ENCODE measurements at places on chromosomes 2 and 18.

GRCh38 chr2:149219856-149220255 lies 110.5 kb upstream of the LYPD6 start:
- no peak for DNase-seq

- DNase-seq: no peak
These were observed 536 bp upstream of the SLC25A12 start for GRCh38 chr2:171894612-171894947.

DNA sequence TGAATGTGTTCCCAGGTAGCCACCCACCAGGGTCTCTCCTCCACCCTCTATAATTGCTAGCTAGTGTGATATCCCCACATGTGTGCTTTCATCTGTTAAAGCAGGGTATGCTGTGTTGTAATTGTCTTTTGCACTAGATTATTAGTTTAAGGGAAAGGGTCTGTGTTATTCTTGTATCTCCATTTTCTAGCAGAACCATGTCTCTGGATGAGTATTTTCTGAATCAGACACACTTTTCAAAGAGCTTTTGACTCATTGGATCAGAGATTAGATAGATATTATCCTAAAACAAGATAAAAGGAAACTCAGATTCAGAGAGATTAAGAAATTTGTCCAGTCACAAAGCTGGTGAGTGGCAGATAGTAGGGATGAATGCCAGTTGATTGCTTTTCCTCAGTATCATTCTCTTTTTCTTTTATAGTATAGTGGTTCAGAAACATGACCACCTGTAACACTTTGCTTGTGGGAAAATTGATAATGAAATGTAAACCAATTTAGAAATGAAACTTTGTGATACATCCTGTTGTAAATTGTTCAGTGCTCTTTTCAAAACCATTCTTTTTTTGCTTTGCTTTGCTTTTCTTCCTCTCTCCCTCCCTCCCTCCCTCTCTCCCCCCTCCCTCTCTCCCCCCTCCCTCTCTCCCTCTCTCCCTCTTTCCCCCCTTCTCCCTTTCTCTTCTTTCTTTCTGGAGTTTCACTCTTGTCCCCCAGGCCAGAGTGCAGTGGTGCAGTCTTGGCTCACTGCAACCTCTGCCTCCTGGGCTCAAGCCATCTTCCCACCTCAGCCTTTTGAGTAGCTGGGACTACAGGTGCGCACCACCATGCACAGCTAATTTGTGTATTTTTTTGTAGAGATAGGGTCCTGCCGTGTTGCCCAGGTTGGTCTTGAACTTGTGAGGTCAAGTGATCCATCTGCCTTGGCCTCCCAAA lies 7.4 kb downstream of the MIB1 start:
- DNase-seq: no peak

DNA sequence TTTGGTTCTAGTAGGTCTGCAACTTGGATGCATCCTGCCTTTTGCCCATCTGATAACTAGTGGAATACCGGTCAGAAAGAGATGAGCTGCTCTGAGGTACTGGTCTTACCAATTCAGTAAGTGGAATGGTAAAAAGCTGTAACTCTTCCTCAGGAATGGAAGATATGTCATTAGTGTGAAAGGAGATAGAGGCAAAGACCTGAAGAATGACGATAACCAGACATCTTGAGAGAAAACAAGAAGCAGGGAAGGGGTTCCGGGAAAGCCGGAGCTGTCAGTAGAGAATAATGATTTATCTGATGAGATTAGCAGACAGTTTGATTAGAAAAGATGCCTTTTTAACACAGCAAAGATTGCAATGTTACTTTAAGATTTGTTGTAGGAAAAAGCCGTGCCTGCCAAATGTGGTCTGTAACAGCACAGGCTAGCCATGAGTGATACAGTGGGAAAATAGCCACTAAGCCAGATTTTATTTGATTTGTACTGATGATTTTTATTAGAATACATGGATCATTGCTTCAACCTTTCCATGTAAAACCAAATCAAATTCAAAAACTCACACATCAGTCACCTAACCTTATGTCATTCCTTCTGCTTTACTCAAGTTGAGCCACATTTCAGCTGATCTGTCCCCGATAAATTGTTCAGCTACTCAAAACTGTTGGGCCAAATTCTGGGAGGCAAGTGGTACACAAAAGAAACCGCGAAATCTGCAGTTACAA lies 110.0 kb downstream of the TCF4 start:
- peak; percentile 59 for DNase-seq

DNA sequence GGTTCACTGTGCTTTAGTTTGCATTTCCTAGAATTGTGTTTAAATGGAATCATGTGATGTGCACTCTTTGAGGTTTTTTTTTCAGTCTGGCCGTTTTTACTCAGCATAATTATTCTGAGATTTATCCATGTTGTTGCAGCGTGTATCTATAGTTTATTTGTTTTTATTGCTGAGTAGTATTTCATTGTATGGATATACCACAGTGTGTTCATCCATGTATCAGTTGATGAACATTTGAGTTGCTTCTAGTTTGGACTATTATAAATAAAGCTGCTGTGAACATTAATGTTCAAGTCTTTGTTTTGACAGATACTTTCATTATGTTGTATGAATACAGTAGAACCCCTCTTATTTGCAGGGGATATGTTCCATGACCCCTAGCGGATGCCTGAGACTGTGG lies 39.1 kb downstream of the TRAF3IP1 start:
- no peak for DNase-seq

DNA sequence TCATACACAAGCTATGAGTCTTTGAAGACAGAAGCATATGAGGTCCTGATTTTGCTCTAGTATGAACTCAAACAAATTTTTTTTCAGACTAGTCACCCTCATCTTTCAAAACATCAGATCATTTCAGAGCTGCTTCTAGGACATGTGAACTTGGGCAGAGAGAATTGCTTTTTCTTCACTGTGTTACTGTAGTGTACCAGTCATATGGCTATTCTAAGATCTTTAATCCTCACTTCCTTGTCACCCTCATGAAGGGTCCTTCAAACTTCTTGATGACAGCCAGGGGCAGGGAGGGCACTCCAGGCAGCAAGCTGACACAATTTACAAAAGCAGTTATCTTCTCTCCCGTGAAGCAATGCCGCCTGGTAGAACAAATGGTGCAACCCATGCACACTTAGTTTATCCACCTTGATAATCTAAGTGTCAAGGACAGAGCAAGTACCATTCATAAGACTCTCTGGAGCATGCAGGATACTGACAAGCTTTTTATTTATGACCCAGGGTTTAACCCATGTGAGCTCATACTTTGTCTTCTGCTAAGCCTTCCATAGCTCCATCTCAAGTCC lies 200.6 kb downstream of the DPP10 start:
- no peak for DNase-seq

- DNase-seq: no peak
These were observed 29.4 kb upstream of the RAB1A start for GRCh38 chr2:65159261-65159660.

DNA sequence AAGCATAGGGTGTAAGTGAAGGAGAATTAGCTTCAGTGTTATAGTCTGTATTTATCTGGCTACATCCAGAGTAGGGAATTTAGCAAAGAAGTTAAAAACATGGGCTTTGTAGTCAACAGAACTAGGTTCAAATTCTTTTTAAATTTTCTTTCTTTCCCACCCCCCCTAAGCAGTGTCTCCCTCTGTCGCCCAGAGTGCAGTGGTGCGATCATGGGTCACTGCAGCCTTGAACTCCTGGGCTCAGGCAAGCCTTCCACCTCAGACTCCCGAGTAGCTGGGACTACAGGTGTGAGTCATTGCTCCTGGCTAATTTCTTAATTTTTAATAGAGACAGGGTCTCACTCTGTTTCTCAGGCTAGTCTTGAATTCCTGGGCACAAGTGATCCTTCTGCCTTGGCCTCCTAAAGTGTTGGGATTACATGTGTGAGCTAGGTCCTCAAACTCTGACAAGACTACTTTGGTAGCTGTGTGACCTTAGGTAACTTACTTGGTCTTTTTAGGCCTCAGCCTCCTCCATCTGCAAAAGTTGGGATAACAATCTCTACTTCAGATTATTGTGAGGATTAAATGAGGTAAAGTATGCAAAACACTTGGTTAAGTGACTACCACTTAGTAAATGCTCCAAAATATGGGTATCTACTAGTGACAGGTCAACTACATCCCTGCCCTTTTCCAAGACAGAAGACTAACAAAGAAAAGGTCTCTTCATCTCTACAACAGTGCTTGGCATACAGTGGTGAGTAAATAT lies 17.8 kb downstream of the DOK1 start:
- no peak for DNase-seq

GRCh38 chr2:223725986-223726970 lies 111.1 kb downstream of the AP1S3 start:
- no peak for DNase-seq

DNA sequence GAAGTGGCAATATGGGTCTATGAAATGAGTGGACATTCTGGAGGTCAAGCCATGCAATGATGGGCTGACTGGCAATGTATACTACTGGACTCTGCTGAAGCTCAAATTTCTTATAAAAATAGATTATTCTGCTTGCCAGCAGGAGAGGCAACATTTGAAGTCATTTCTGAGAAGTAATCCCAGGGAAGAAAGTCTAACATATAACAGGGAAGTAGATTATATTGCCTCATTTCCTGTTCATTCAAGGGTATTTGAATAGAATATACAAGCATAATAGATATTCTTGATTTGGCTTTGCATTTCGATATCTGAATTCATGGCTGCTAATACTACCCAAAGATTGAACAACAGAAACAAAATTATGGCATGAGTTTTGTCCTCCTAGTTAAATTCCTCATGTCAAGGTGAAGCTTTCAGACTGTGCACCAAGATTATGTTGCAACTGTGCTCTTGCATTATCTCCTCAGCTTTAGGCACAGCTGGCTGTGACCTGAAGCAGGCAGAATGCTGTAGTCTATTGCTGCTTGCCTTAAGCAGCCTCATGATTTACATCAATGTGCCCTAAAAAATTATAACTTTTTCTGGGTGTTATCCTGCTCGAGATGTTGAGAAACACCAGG lies 13.3 kb upstream of the TMX3 start:
- no peak for DNase-seq

GRCh38 chr2:236658974-236659757 lies 89.5 kb downstream of the ACKR3 start:
- no peak for DNase-seq

DNA sequence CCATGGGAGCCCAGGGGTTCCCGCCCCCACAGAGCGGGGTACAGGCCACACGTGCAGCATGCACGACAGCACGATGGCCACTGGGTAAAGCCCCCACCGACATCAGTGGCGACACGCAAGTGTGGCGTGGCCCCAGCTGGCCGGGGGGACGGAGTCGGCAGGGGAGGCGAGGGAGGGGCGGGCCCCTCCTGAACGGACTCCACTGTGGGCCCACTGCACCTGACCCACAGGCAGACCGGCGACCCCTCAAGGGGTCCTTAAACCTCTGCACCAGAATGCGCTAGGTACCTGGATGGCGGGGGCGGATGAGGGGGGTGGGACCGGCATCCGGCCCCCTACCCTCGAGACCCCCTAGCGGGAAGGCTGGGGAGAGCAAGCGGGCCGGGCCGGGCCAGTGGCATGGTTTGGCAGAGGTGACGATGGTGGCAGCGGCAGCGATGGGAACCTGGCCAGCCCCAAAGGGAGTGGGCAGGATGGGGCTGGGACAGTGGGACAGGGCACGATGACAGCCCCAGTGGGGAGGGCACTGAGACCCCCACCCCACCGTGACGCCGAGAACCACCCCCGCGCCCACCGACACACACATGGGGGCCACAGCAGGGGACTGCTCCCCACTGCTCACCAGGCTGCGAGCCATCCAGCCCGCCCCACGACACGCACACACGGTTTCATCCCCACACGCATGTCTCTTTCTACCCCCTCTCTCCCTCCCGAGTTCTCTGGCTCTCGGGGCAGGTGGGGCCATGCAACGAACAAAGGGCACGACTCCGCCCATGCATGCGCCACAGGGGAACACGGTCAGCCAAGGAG lies 91.9 kb upstream of the ANKRD30BL start:
- DNase-seq: no peak

- peak; percentile 96 for DNase-seq
These were observed 336.7 kb downstream of the OSR1 start for GRCh38 chr2:19021721-19022120.

- DNase-seq: peak; percentile 11
These were observed 705.9 kb downstream of the CCDC85A start for GRCh38 chr2:56889738-56890137.

- no peak for DNase-seq
These were observed 282.4 kb upstream of the CYRIA start for GRCh38 chr2:16948053-16948452.

DNA sequence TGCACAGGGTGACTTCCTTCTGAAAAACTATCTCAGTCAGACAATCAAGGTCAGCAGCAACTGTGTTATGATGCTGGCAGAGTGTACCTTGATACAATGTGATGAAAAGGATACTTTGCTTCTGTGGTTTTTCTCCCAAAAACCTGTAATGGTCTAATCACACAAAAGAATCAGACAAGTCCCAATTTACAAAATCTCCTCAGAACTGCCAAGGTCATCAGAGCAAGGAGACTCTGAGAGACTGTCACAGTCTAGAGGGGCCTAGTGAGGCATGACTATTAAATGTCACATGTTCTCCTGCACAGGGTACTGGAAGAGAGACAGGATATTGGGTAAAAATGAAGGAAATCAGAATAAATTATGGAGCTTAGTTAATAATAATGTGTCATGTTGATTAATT lies 185.4 kb downstream of the ST6GAL2 start:
- no peak for DNase-seq

DNA sequence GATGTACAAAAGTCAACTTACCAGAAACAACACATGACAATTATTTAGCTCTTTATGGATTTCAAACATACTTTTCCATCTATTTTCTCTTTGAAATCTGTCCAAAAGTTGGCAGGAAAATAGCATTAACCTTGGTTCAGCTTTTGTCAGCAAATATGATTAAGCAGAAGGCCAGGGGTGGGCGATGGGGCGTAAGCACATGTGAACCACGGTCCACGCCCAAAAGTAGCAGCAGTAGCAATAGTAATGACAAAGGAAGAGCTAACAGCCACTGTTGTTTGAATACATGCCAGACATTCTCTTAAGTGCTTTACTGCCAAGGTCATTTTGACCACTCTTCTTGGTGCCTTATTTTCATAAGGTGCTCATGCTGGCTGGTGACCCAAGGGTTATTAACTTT lies 73.5 kb downstream of the ANTXR1 start:
- DNase-seq: peak; percentile 8

DNA sequence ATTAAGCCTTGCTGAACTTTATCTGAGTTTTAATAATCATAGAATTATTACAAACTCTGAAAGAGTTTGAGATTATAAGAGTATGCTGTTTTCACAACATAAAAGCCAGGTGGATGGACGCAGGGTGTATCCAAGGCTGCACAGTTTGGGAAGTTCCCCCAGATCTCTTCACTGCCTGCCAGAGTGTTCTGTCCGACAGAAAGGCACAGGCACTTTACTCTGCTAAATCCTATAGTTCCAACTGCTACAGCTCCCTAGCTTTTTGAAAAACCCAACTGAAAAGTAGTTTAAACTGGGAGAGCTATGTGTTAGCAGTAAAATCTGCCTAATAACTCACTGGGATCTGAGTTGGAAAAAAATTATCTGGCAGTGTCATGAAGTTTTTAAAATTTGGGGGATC lies 38.0 kb downstream of the MFSD6 start:
- no peak for DNase-seq

GRCh38 chr2:36949845-36950244 lies 16.5 kb downstream of the STRN start:
- DNase-seq: no peak

GRCh38 chr2:1678609-1679008 lies 65.7 kb downstream of the PXDN start:
- no peak for DNase-seq
